Fibroblast of skin of abdomen (primary cell): ENCODE measurements at places on chromosomes 1 and 21.

DNA sequence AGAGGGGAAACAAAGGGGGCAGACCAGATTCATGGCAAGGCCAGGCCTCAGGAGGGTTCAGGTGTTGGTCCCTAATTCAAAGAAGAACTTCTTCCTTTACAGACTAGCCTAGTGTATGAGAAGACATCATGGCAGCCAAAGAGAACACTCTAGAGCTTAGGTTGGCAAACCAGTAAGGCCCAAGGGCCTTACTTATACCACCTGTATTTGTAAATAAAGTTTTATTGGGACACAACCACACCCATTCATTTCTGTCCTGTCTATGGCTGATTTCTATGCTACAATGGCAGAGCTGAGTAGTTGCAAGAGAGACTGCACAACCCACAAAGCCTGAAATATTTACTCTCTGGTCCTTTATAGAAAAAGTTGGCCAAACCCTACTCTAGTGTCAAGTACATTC, 42.3 kb downstream of the SSBP3 start:
- DNase-seq: no peak

DNA sequence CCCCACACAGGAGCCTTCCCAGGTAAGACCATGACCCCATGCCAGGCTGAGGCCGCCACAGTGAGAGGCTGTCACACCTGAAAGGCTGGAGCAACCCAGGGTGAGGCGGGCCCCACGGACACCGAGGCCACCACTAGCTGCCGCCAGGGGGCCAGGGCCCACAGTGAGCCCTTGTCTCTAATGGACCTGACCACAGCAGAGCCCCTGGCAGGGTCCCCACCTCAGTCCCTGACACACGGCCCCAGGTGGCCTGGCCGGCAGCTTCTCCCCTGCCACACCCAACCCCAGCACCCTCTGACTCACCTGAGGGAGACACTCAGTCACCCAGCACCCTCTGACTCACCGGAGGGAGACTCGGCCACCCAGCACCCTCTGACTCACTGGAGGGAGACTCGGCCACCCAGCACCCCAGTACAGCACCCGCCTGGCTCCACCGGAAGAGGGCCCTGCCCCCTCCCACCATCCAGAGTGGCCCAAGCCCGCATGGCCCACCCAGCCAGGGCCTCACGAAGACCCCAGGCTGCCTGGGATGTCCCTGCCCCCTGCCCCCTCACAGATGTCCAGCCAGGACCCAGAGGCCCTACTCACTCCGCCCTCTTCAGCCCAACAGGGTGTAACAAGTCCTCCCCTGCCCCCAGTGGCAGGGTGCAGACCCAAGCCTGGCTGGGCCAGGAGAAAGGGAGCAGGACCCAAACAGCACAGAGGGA, 4.4 kb downstream of the DVL1 start:
- peak; percentile 51 for DNase-seq

GRCh38 chr1:43267291-43267805, 2.4 kb upstream of the TMEM125 start:
- DNase-seq: peak; percentile 72

- no peak for DNase-seq
These were observed 38.5 kb upstream of the TRAPPC10 start for GRCh38 chr21:43973634-43973955.

DNA sequence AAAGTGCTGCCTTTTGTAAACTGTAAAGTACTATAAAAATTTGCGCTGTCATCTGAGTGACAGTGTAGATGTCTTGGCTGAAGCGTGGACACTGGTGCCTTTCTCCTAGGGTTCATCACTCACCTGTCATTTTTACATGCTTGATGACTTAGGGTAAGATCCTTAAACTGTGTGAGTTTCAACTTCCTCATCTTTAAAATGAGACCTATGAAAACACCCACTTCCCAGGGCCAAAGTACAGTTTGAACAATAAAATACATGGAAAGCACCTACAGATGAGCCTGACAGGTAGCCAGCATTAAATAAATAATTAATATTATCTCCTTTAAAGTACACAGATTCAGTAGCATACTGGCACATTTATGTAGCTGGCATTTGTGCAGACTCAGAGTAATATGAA, 309.9 kb downstream of the CHRM3 start:
- no peak for DNase-seq

GRCh38 chr21:34675871-34676270, 7.1 kb downstream of the CLIC6 start:
- DNase-seq: no peak

GRCh38 chr1:231776010-231776756, 149.6 kb downstream of the DISC1 start:
- DNase-seq: peak; percentile 96

GRCh38 chr1:72567521-72567920, 285.2 kb upstream of the NEGR1 start:
- DNase-seq: peak; percentile 15

GRCh38 chr1:27529704-27530018, 39.7 kb upstream of the WASF2 start:
- DNase-seq: no peak

GRCh38 chr1:53348486-53349368, 20.9 kb upstream of the LRP8 start:
- DNase-seq: no peak

GRCh38 chr1:90356991-90357390, 360.1 kb downstream of the BARHL2 start:
- no peak for DNase-seq

DNA sequence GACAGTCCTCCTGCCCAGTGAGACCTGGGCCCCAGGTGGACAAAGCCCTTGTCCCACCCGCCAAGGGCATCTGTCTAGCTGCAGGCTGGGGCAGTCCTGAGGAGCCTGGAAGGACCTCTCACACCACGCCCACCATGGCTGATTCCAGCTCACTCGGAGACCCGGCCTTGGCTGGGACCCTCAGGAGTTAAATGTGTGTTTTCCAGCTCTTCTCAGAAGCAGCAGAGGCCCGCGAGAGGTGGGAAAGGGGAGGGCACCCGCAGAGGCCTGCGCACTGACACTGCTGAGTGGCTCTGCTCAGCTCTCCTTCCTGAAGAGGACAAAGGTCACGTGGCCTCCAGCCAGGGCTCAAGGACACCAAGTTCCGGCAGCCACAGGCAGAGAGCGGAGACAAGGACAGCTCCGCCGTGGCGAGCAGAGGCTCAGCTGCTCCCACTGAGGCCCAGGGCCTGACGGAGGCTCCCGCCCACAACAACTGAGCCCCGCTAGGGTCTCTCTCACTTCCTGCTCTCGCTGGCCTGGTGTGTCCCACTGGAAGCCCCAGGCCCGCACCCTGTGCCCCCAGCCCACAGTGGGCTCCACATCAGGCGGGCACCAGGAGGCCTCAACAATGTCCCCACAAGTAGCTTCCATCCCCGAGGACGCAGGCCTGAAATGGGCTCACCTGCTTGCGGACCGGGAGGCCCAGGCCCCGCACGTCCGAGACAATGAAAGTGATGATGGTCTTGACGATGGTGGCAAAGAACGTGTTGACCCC, 16.9 kb downstream of the SLC19A1 start:
- DNase-seq: no peak

GRCh38 chr21:40736145-40736544, 110.8 kb downstream of the DSCAM start:
- no peak for DNase-seq

DNA sequence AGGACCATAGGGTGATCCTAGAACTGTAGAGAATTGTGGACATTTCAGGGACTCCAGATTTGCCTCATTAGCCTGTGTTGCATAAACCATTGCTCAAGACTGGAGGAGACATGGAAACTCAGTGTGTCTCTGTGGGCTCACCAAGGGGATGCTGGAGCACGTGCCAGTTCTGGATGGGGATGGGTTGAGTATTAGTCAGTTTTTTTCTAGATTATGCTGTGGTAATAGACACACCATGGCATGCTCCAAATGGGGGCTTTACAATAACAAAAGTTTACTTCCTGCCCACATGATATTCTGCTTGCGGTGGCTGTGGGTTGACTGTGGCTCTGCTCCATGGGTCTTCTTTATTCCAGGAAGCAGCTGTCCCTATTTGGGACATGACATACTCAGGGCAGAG, 125.4 kb downstream of the FOXD2 start:
- DNase-seq: no peak

GRCh38 chr1:219500327-219500897, 112.5 kb downstream of the ZC3H11B start:
- no peak for DNase-seq

DNA sequence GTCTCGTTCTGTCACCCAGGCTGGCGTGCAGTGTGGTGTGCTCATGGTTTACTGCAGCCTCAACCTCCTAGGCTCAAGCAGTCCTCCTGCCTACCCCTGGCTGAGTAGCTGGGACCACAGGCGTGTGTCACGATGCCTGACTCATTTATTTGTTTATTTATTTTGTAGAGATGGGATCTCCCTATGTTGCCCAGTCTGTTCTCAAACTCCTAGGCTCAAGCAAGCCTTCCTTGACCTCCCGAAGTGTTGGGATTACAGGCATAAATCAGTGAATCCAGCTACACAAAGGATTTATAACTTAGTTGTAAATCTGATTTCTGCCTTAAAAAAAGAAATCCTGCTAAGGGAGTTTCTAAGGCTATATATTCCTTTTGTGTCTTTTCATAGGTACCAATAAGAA, 30.5 kb upstream of the ZNF496 start:
- no peak for DNase-seq

- no peak for DNase-seq
These were observed 66.1 kb upstream of the SLC22A15 start for GRCh38 chr1:115910231-115910630.

DNA sequence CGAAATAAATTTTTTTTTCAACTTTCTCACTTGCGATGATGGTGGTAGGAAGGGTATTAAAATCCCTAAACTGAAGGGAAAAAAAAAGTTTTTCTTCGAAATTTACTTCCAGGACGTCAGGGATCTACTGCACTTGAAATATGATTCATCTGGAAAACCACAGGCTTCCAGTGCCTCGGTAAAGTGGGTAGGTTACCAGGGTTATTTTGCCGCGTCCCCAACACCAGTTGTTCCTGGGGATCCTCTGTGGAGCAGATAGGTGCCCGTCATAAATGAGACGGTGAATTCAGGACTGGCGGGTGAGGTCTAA, 773 bp downstream of the RABIF start:
- DNase-seq: no peak

GRCh38 chr1:7356079-7356478, 415.0 kb upstream of the VAMP3 start:
- DNase-seq: no peak

- peak; percentile 27 for DNase-seq
These were observed 240.8 kb upstream of the FGGY start for GRCh38 chr1:59055908-59056719.

- no peak for DNase-seq
These were observed 33.0 kb downstream of the SLX9 start for GRCh38 chr21:44972821-44973220.

DNA sequence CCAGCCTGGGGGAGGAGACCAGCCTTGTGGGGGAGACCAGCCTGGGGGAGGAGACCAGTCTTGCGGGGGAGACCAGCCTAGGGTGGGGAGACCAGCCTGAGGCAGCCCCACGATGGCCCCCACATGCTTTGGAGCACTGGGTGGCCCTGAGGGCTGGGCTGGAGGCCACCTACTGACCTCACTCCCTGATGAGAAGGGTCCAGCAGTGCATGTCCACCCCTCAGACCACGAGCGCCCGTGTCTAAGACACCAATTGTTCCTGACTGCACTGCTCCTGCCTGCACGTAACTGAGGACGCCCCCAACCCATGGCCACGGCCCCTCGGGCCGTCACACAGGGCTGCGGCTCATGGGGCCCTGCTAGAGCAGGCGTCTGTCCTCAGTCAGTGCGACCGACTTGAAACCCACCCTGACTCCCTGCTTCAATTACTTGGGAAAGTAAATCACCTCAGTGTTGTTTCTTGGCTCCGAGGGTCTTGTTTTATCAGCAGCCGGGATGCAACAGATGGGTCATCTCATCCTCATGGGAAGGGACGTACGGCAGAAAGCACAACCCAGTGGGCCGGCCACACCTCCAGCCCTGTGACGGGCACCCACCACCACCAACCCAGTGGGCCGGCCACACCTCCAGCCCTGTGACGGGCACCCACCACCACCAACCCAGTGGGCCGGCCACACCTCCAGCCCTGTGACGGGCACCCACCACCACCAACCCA, at the start of gene SPATC1L:
SPATC1L (minus strand) TSS at position 550 of the 715 bp plus-strand sequence. CDS start 1,643 bp downstream, outside the sequence.
- DNase-seq: peak; percentile 74

GRCh38 chr1:232905331-232906034, 44.9 kb upstream of the NTPCR start:
- DNase-seq: no peak

- DNase-seq: no peak
These were observed 163.3 kb downstream of the RHOU start for GRCh38 chr1:228898582-228898992.

DNA sequence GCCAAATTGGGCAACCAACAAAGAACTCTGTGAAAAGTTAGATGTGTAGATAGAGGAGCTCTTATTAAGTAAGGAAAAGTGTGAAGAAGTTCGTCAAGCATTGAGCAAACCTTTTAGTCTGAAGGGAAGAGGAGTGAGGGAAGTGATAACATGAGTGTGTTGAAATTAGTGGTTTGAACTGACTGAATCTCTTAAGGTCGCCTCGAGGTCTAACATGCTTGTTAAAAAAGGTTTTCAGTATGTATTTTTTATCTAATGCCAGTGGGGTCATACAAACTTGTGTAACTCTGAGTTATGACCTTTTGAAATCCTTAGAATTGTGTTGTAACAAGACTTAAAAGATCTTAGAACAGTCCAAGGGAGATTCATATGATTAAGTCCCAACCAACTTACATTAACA, 34.1 kb downstream of the SOAT1 start:
- DNase-seq: no peak

- no peak for DNase-seq
These were observed 33.2 kb downstream of the SLC45A1 start for GRCh38 chr1:8350914-8351684.

DNA sequence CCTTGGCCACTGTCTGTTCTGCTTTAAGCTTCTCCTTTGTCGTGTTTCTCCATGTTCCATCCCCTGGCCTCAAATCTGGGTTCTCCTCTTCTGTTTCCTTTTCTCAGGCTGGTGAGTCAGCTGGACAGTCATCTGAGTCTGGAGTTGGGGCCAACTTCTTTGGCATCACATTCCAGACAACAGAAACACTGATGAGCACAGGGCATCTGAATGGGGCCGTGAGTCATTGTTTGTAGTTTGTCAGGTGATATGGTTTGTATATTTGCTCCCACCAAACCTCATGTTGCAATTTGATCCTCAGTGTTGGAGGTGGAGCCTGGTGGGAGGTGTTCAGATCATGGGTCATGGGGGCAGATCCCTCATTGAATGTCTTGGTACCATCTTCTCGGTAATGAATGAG, 14.3 kb upstream of the OLIG2 start:
- peak; percentile 47 for DNase-seq

DNA sequence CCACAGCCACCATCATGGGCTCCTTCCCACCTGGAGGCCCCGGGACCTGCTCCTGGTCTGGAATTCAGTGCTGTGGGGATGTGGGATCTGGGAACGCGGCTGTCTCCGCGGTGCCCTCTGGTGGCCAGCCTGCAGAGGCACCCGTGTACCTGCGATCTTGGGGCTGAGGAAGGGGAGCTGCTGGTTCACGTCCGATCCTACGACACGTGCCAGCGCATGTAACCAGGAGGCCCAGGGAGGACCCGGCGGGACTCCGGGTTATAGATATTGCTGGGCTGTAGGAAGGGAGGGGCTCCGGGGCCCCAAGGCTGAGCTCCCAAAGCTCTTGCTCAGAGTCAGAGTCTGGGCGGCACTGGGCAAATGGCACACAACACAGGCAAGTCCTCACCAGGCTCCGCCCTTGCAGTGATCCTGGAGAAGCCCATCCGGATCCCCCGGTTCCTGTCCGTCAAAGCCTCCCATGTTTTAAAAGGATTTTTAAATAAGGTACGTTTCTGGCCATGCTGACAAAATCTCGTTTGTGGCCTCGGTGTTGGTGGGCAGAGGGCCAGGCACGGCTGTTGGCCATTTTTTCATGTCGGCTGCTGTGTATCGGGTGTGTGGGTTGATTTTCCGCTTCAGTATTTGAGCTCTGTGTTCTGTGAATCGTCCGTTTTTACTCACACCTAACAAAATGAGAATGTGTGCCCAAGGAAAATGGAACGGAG, 20.1 kb downstream of the FAAP20 start:
- DNase-seq: peak; percentile 47
